ENCODE measurements at places on chromosomes 11 and 22.

DNA sequence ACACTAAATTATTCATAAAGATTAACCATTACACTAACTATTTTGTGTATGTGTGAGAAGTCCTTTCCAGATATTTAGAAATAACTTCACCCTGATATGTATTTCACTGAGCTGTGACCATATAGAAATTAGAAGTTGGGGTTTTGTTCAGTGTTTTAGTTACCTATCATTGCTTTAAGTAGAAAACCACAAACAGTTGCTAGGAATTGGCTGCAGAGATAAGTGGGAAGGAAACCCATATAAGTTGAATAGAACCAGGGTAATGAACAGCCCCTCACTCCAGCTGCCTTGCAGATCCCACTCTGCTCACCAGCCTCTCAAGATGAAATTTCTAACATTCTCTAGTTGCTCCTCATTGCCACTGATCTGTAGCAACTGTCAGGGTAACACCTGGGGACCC lies 10.3 kb downstream of the SRSF8 start:
- no peak for DNase-seq

- no peak for DNase-seq
Measured at GRCh38 chr22:46833228-46833627, 70.8 kb downstream of the TBC1D22A start.

DNA sequence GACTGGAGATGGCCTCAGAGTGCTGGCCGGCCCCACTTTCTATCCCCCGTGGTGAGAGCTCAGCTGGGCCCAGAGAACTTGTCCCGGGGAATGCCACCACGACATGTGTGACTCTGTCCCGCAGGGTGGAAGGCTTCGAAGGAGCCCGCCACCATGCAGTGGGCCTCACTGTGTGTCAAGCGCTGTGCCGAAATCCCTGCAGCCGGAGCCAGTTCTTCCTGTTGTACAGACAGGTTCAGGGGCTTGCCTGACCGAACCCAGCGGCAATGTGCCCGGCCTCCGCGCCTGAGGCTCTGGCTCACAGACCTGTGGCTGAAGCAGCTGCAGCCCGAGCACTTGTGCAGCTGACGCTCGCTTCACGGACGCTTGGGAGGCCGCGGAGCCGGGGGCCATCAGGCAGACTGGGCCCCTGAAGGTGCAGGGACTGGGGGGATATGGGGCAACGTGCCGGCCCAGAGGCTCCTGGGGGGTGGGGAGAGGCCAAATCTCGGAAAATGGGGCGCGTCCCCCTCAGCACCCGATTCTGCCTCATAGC lies 650 bp downstream of the PPM1F start:
- DNase-seq, result peak; percentile 48

- no peak for DNase-seq
Measured at GRCh38 chr11:74956397-74957015, 7.4 kb downstream of the SPCS2 start.

- no peak for DNase-seq
Measured at GRCh38 chr11:3810951-3811350, 2.6 kb downstream of the PGAP2 start.

DNA sequence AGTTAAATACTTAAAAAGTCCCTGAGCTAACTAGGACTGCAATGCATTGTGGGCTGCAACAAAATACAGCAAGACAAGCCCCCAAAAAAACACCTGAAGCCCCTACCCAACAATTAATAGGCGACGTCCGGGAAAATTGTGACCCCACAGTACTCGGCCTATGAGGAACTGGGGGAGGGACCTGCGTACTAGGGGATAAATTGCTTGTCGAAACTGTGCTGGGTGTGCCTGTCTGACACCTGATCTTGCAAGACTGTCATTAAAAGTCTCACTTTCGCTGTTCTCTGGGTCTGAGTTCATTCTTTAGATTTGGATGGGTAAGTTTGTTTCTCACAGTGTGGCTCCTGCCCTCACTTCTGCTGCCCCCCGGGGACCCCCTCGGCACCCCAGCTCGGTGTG lies 15.2 kb downstream of the TANGO2 start:
- DNase-seq, result no peak

Measured in activated CD8-positive, alpha-beta memory T cell treated with anti-CD3 and anti-CD28 coated beads, Interleukin-2, amount 10 ng/mL, durations not matched to agents 7 days and 5 days (primary cell).